ENCODE measurements at places on chromosomes 1 and 21.
A peak's percentile ranks its signal among the peaks of the same experiment; 100 is the strongest.

DNA sequence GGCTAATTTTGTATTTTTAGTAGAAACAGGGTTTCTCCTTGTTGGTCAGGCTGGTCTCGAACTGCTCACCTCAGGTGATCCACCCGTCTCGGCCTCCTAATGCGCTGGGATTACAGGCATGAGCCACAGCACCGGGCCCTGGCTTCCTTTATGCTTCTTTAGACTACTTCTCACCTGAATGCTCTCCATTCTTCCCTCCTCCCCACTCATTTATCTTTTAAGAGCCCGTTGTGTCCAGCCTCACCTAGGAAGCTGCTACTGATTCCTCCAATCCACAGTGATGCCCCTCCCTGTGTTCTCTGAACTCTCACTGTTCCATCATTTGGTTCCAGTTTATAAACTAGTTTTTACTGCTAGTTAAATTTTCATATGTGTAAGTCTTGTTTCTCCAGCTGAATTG, 44.9 kb upstream of the NR5A2 start:
- DNase-seq, result no peak

DNA sequence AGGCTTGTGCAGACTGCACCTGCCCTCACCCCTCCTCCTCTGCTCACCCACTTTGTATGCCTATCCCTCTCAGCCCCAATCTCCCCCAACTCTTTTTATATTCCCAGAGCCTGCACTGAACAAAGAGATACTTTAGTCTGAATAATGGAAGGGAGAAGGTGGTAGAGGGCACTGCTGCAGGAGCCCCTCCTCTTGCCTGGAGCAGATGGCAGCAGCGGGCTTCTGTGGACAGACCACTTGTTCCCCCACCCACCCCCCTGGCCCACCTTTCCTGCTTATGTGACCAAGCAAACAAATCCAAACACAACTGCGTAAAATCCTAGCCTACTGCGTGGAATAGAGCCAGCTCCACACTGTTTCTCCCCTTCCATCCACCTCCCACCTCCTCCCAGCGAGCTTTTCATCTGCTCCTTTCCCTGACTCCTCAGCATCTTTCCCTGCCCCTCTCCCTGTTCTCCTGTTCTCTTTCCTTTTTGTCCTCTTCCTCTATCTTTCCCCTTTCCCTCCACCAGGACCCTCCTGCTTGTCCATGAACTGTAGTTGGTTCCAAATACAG, 27.5 kb downstream of the RGS8 start:
- DNase-seq, result no peak

DNA sequence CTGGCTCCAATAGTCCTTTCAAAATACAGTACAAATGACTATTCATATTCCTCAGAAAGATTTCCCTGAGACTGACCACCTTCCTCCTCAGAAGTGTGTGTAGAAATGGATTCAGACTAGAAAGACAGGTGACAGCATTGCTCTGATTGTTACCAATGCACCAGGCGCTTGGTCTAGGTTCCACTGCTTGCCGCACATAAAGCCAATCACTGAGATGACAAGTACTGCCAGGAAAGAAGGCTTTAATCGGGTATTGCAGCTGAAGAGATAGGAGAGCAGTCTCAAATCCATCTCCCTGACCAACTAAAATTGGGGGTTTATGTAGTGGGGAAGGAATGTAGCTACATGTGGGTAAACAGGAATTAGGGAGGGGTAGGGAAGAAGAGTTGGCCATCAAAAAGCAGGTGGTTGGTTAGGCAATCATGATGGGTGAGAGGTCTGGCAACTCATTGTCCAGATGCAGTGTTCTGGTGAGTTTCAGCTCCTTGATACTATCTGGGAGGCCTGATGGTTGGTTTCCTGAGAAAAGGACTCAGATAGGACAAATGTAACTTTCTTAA, 98.0 kb downstream of the KCNH1 start:
- DNase-seq, result no peak

- DNase-seq, result no peak
Measured at GRCh38 chr1:210104103-210104502, 128.5 kb upstream of the SERTAD4 start.

GRCh38 chr21:30336596-30336995, 898 bp downstream of the KRTAP27-1 start:
- DNase-seq, result no peak

DNA sequence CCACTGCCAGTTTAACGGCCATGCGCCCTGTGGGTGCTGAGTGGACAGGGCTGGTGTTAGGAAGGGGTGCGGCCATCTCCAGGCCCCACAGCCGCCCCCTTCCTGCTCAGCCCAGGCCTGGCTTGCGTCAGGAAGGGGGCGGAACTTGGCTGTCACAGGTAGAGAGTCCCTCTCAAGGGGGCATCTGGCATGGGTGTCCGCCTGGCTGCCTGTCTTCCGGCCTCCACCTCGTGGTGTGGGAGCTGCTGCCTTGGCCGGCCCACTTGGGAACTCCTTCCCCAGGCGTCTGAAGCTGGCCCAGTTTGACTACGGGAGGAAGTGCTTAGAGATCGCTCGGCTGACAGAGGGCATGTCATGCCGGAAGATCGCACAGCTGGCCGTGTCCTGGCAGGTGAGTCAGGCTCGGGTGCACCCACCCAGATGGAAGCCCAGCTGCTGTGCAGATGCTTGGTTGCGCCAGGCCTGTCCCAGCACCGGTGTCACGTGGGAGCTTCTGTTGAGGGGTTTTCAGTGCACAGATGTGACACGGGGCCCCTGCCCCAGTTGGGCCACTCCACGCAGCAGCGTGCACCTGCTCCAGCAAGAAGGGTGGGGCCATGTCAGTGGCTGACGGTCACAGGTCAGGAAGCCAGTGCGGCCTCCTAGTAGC, 9.1 kb upstream of the ATAD3B start:
- no peak for DNase-seq

DNA sequence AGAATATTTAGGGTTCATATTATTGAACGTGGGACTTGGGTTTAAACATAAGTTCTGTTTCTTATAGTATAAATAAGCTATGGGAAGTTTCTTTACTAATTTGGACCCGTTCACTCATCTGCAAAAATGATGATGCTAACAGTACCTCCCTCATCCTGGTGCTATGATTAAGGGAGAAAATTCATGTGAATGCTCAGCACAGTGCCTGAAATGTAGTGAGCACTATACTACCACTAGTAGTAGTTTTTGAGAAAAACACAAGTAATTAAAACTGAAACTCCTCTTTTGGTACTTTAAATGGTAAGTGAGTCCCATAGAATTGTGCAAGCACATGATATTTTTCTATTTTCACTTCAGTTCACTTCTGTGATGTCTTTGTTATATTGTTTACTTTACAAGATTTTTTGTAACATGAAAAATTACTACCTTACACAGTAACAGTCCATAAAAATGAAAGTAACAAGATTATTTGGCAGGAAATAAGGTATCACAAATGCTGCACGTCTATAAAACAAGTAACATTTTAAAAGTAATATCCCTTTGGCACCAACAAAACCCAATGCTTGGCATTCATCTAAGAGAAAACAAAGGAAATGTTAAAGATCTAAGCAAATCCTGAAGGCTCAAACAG, 11.3 kb upstream of the PTPRC start:
- no peak for DNase-seq

DNA sequence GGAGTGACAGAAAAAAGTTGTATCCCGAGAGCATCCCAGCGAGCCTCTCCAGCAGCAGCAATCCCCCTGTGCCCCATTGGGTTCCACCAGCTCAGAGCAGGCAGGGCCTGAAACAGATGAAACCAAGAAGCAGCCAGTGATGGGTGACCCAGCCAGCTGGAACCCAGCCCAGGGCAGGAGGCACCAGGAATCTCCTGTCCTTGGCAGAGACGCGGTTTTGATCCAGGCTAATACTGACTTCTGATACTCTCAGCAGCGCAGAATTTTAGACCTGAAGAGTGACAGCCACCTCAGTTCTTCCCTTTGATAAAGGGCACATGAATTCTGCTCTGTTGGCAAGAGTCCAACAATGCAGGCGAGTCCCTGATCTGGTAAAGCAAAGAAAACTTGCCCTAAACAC, 11.4 kb upstream of the OLIG1 start:
- DNase-seq, result no peak

DNA sequence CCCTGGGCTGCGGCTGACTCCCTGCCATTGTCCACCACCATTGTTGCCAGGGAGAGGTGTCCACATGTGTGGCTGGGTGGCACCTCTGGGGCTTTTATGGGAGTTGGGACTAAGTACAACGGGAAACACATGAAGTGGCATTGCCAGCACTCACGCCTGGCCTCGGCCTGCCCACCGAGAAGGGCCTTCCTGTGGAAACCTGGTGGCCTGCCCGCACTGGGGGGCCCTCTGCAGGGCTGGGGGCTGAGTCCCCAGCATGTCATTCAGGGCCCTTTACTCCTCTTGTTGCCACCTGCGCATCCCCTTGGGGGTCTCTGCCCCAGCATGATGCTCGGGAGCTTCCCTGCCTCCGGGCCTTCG, 35.5 kb upstream of the RUNX3 start:
- DNase-seq, result no peak

DNA sequence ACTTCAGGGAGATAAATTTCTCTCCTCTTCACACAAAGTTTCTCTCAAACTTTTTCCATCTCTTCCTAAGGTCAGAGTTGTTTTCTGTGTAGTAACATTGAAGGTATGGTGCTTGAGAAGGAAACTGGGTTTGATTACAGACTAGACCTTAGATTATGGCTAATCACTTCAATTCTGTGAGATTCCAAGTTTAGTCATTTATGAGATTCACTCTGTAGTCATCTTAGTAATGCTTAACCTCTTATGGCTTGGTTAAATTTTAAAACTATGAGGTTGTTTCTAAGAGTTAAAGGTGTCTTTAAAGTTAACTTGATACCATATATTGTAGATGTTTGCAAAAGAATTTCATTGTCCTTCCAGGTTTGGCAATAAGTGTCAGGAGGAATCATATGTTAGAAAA, 1092.2 kb downstream of the KCNT2 start:
- no peak for DNase-seq

GRCh38 chr1:53653631-53654030, 85.3 kb downstream of the GLIS1 start:
- peak; percentile 44 for DNase-seq

DNA sequence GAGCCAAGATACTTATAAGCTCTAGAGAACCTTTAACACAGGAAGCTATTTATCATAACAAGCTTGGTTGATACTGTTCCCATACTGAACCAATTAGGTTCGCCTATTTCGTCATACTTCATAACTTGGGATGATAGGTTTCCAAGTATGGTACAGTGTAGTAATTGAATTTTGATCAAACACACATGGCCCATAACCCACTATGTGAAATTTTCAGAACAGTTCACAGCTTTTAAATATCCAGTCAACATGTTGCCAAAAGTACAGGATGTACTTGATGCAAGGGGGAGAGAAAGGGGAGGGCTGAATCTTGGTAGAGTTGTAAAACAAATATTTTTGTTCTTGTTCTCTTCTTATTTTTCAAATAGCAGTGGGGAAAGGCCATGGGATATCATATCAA, 86.6 kb downstream of the TM2D1 start:
- no peak for DNase-seq

DNA sequence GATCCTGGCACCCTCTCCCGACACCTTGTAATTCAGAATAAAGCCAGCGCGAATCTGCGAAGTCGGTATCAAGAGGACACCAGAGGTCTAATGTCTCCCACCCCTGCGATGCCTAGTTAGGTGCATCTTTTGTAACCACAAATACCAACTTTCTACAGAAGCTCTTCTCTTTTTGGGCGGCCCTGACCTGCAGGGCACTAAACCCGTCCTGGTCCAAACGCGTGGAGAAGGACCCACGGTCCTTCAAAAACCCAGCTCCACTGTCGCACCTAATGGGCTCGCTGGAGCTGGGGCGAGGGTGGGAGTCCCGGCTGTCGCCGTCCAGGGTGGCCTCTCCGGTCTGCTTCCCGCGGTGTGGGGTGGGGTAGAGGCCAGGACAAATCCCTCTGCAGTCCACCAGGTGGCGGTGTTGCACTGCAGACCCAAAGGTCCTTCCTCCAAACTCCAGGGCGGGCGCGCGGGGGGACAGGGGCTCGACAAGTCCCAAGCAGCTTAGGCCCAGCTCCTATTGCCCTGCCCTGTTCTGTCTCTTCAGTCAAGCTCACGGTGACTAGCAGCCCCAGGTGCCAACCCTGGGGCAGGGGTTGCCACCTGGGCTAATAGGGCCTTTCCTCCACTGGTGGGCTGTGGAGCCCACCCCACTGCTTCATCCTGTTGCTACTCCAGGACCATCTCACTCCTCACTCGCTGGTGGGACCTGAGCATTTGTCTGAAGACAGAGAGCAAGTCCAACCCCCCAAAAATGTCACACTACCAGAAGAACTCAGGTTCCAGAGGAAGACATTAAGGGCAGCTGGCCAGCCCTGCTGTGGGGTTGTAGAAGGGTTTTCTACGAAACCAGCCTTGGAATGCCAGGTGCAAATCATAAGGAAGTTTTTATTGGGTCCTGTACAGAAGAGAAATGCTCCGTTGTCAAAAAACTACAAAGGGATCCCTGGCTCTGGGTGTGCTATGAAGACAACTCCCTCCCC, 2.8 kb downstream of the HES3 start:
- peak; percentile 94 for DNase-seq

DNA sequence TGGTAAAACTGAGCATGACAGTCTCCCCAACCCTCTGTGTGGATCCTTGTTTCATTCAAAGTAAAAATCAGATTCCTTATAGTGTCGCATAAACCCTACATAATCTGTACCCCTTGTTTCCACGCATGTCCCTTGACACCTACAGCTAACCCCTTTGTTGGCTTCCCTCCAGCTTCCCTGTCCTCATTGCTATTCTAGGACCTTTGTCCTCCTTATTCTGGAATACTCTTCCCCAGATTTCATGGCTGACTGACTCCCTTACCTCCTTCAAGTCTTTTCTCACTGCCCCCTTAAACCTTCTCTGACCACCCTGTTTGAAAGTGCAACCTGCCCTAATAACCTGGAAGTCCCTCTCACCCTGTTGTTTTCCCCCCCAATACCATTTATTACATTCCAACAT, 4.0 kb downstream of the RNF11 start:
- no peak for DNase-seq

All from H9 (cell line).